ENCODE measurements at places on chromosomes 3 and 15.

DNA sequence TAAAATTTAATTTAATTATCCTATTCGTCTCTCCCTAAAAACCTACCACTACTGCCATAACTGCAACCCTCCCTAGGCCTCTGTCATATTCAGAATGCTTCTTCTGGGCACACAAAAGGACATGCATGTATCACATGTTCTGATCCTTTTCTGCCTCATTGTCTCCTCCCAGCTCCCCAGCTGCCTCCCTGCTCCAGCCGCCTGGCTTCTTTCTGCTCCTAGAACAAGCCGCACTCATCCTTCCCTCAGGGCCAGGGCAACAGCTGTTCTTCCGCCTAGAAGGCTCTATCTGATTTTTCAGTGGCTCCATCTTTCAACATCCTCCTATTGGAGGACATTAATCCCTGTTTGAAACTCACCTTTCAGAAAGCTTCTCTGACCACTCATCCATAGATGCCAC lies 38.6 kb downstream of the TMED3 start:
- no peak for DNase-seq

GRCh38 chr3:123613543-123613942 lies 28.7 kb upstream of the HACD2 start:
- no peak for DNase-seq

DNA sequence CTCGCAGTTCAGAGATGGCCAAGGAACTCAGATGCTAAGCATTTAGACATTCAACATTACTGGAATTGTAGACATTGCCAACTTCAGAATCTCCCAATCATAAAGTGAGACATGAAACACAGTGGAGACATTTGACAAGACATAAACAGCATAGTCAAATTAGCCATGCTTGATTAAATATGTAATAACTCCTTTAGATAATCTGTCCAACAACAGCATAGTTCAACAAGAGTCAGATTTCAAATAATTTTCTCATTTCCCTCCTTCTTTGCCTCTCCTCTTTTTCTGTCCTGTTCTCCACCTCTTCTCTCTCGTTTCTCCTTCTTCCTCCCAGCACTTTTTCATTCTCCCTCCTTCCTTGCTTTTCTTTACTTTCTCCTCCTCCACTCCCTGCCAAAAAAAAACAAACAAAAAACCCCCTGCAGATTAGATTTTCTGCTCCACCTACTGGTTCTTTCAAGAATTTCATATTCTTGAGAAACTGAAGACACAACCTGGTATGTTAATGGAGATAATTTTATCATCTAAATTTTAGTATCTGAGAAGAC lies 20.2 kb downstream of the CPOX start:
- DNase-seq: no peak

- no peak for DNase-seq
Measured at GRCh38 chr3:9951962-9952805, at the start of gene PRRT3. Gene PRRT3 (minus strand): TSS chr3:9952408. CDS start chr3:9950115, 2,293 bp downstream.

DNA sequence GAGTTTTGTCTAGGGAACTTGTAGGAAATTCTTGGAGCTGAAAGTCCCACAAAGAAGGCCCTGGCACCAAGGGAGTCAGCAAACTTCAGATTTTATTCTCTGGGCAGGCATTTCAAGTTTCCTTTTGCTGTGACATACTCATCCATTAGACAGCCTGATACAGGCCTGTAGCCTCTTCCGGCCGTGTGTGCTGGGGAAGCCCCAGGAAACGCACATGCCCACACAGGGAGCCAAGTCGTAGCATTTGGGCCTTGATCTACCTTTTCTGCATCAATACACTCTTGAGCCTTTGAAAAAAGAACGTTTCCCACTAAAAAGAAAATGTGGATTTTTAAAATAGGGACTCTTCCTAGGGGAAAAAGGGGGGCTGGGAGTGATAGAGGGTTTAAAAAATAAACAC lies 15.0 kb downstream of the TIGIT start:
- no peak for DNase-seq

GRCh38 chr15:64942356-64942755 lies 30.7 kb downstream of the ANKDD1A start:
- no peak for DNase-seq

All from right lobe of liver (tissue), 6 donors.